ENCODE measurements at places on chromosomes 11 and 22.

DNA sequence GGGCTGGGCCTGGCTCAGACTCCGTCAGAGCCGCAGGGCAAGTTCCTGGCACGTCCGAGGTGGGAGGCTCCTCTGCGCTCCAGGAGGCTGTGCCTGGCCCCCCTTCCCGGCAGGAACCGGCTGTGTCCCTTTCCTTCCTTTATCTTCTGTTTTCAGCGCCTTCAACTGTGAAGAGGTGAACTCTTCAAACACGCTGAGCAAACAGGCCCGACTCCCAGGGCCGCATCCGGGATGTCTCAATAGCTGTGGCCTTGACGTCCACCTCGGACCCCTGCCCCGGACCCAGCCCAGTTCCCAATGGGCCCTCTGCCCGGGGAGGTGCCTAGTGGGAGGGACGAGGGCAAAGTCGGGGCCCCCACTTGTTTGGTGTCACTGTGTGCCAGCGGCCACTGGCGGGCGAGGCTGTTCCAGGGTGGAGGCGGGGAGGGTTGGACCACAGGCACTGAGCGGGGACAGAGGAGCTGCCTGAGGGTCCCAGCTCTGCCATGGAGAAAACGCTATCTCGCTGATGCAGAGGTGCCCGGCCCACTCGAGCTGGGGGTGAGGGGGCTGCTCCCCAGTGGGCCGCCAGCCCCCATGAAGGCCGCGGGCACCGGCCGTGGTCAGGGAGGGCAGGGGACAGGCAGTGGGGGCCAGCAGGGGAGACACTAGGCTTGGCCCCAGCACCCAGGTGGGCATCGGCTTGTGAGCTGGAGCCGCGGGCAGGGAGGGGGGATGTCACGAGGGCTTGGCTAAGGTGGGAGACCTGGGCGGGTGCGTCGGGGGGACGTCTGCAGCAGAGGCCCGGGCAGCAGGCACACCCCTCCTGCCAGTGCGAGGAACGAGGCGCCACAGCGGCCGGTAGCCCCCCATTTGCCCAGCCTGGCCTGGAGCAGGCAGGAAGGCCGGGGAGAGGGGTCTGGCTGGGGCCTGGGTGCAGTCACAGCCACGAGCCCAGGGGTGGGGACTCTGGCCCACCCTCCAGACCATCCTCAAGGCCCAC is 2.7 kb upstream of the MUC5B start:
- ATAC-seq = no peak

DNA sequence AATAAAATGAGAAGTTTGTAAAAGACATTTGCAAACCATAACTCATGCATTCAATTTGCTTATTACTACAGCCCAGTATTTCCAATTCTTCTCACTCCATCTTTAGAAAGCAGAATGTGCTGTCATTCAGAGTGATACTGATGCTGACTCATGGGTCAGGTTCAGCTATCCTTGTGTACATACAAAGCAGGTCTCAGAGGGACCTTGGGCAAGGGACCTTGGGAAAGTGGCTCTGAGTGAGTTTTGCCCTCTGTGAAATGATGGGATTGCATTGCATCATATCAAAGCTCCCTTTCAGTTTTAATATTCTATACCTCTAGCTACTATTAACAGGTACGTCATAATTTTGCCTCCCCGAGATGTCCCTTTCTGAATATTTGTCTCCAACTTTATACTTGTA is 848.7 kb downstream of the OPCML start:
- ATAC-seq = no peak

GRCh38 chr11:70127653-70128434 is 49.7 kb downstream of the ANO1 start:
- no peak for ATAC-seq

DNA sequence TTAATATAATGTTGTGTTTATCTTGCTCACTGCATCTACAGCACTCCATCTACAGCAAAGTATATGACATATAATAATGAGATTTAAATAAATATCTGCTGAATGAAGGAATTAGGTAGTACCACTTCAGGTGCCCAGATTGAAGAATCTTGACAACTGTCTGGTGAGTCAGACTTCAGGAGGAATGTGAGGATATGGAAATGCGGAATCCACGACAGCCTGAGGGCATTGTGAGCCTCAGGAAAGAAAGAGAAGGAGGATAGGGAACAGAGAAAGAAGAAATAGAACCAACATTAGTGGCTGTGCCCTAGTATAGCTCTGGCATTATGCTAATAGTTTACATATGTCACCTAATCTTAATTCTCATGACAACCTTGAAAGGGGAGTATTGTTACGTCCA is 304.4 kb downstream of the AASDHPPT start:
- ATAC-seq = peak; percentile 22

DNA sequence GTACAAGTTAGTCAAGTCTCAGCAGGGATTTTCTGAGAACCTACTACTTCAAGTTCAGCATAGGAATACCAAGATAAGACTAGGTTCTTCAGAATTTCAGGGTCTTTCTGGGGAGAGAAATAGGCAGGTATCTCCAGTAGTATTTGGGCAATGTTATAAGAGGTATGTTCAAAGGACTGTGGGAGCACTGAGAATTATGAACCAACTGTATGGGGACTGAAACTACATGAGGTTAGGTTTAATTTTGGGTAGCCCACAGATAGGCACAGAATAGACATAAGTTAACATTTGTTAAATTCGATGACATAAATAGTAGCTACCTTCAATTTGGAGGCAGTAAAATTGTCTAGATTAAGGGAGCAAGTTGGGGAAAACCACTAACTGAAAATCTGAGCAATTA is 9.2 kb upstream of the GAB2 start:
- ATAC-seq = no peak

DNA sequence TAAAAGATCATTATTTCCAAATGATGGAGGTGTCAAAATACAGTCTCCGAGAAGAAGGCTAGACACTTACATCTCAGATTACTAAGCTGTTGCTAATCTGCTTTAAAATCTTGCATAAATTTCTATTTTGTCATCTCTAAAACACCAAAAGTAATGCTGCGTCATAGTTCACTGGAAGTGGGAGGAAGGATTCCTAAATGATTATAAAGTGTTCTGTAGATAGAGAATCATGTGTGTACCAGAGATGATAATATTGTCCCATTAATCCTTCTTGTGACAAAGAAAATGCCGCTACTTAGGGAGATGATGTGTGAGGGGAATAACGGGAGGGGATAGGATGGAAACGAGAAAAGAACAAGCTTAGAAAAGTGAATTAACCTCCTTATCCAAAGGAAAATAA is 268.6 kb downstream of the JRKL start:
- ATAC-seq = no peak
